Metanephros (tissue), 2 donors: ENCODE measurements at places on chromosomes 4 and X. TPM values are rescaled to one million over a fixed set of nuclear protein-coding genes. Genes with fewer than 3 reads are reported as not detected.

The SMIM20 gene
- total RNA-seq = 53.9 TPM

The FRMD7 gene
- 1.1 TPM for total RNA-seq

The FGA gene
- 1.6 TPM for total RNA-seq

The RAB41 gene
- not detected for total RNA-seq

The PAGE4 gene
- not detected for total RNA-seq
